Neural progenitor cell (in vitro differentiated cells): ENCODE measurements at places on chromosomes 16 and 17.

GRCh38 chr17:33680472-33680871 lies 387.4 kb upstream of the ASIC2 start:
- DNase-seq, result no peak

GRCh38 chr17:41968676-41969075 lies 2.1 kb downstream of the CNP start:
- no peak for DNase-seq

DNA sequence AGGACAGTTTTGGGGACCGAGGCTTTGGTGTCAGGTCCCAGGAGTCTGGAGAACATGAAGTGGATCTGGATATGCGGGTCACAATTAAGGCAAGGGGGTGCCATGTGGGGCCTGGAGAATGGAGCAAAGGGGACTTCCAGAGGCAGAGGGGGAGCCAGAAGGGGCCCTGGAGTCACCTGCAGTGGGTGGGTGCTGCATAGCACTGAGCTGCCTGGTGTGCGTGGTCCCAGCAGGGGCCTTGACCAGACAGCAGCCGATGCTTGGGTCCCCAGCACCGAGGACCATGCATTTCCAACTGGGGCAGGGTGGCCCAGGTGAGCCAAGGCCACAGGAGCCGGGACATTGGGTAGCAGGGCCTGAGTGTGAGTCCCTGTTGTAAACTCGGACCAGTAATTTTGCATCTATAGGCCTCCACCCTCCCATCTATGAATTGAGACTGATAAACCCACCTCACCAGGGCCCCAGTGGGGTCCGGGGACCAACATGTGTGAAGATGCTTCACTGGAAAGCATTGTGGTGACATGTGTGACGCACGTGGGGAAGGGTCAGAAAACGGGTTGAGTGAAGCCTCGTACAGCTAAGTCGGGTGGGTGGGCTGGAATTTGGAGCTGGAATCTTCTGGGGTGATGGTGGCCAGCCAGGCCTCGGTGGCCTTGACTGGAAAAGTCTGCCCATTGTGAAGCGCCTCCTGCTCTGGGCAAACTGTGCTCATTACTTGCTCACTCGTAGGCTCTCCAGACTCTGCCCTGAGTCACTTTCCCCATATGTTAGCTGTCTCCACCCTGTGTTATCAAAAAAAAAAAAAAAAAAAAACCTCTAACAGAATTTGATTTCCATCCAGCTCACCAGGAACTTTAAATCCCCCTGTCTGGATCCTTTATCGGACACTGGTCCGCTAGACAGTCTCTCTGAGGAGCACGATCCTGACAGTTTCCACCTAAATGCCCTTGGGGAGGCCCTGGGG lies 90.5 kb upstream of the ZNF469 start:
- no peak for DNase-seq

GRCh38 chr16:56625943-56626654 lies 518 bp downstream of the MT1E start:
- no peak for DNase-seq

- no peak for DNase-seq
Measured at GRCh38 chr16:11571549-11571948, 15.2 kb downstream of the LITAF start.

- no peak for DNase-seq
Measured at GRCh38 chr17:46042925-46043324, 43.9 kb downstream of the STH start.

DNA sequence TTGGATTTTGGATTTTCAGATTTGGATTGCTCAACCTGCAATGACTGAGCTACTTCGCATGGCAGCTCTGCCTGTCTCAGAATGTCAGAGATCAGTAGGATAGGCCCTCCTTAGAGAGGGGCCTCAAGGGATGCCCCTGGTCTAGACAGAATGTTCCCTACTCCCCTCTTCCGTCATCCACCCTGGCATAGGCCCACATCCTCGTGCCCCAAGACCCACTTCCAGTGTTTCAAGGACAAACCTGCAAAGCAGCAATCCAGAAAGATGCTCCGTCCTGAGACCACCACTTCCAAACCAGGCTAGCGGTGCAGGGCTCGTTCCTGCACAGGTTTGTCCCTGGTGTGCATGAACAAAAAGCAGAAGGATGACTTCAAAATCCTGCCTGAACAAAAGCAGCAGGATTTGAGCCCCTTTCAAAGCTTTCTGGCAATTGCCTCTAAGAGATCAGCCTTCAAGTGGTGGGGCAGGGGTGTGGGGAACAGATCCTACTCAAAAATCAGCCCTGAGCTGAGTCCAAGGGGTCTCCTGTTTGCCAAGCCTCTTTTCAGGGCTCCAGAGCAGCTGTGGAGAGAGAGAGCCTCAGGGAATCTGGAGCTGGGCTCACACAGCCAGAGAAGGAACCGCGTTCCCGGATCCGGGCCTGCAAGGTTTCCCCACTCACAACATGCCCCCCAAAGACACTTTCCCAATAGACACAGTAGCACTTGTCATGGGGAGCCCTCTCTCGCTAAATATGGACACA lies 121.1 kb downstream of the SOCS1 start:
- DNase-seq, result peak; percentile 31

GRCh38 chr17:19002805-19003542 lies 1.6 kb downstream of the FAM83G start:
- peak; percentile 18 for DNase-seq

GRCh38 chr17:42659079-42659931 lies at the start of gene TUBG2:
TUBG2 (plus strand) TSS chr17:42659284; CDS start chr17:42659504, 220 bp downstream.
- DNase-seq, result peak; percentile 96

GRCh38 chr16:56944954-56945839 lies 13.3 kb downstream of the HERPUD1 start:
- no peak for DNase-seq

- DNase-seq, result peak; percentile 0
Measured at GRCh38 chr17:17380145-17380925, 77.2 kb downstream of the NT5M start.

- DNase-seq, result no peak
Measured at GRCh38 chr16:89853306-89853993, 19.9 kb upstream of the TCF25 start.

DNA sequence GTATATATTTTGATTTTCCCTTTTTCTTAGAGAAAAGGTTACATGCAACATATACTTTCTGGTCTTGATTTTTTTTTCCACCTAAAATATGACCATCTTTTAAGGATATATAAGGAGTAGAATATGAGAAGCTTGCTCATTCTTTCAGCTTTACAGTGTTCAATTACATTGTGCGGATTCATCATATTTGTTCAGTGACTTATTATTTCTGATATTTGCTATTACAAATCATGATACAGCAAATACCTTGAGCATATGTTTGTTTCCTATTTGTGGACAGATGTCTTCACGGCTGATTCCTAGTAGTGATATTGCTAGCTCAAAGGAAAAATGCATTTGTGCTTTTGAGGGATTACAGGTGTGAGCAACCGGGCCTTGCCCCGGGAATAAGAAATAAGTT lies 18.1 kb downstream of the KATNIP start:
- DNase-seq, result no peak

DNA sequence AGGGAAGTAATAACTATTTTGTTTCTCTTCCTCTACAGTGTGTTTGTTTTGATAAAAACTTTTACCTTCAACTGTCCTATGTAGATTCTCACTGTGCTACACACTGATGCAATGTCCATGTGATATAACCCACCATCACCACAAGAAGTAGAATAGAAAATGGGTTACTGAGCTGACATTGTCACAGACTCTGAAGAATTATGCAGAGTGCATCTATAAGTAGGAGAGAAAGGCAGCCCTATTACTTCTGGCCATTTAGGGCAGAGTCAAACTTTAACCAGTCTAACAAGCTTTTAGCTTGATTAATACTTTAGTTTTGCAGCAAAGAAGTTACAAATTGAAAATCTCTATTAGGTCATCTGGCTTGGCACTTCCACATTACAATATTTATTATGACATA lies 354.0 kb upstream of the CDH8 start:
- DNase-seq, result no peak

- DNase-seq, result no peak
Measured at GRCh38 chr17:17152385-17152784, 53.7 kb downstream of the PLD6 start.

DNA sequence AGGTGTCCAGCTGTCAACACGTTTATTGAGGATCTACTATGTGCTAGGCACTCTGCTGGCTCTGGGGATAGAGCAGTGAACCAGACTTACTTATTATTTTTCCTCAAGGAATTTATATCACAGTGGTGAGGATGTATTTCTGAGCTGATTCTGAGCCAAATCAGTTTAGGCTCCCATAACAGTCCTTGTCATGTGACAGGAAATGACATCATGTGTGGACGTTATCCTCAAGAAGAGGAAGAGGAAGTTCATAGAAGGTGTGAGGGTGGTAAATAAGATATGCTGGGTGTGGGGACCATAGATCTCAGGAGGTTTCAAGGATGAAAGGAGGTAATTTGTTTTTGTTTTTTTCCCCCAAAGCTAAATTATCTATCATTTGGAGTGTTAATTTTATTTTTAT lies 873.5 kb upstream of the EEF2KMT start:
- DNase-seq, result no peak

DNA sequence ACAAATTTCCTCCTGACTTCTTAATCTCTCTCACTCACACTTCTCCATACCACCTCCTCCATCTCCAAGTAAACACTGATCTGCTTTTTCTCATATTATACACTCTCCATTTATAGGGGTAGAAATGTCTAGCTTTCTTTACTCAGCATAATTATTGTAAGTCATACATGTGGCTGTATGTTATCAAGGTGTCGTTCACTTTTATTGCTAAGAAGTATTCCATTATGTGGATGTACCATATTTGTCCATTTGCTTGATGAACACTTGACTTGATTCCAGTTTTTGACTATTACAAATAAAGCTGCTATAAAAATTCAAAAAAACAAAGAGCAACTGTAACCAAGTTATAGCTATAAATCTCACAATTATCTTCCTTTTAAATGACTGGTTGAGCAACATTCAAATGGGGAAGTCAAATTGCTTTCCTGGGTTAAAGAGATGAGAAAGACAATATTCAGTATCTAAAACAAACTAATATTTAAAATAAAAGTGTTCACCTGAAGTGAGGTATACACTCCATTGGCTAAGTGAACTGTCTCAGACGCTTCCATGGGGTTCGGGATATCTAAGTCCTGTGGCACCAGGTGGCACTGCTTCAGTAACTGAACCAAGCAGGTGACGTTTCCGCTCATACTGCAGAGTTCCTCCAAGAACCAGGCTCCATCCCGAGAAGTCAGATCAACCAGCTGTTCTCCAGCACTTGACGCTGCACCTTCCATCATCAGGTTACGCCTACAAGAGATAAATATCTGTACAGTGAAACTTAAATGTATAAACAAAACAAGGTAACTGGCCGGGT lies 32.6 kb upstream of the ARL6IP1 start:
- DNase-seq, result no peak

DNA sequence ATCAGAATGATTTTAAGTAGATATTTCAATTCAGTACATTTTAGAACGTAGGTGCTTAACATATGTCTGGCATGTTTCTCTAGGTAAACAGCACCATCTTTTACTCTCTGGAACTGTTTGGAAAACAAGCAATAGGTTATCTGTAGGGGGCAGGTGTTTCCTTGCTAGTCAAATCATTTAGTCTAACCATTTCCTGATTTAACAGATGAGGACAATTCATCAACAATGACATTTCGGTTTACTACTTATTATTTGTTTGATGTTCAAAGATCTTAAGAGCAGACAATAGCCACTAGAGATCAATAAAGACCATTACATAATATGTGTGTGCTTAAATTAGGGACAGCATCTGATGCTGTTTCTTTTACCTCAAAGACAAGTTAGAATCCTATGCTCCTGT lies 173.1 kb downstream of the CEP112 start:
- no peak for DNase-seq

GRCh38 chr17:34703533-34703932 lies 124.2 kb downstream of the TMEM132E start:
- DNase-seq, result peak; percentile 96

DNA sequence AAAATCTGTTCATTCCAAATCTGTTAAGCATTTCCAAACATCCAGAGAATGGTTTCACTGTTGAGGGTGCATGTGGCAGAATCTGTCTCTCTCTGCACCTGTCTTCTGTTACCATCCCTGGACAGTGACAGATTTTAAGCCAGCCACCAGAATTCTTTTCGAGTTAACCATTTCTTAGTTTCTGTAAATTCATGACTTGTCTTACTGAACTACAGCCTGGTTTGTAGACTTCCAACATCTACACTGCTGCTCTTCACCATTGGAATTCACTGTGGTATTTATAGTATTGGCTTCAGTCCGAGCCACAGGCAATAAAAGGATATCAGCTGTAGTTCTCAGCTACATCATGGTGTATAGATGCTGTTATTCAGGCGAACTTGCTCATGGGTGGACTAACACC lies 47.6 kb downstream of the GOSR1 start:
- DNase-seq, result no peak

DNA sequence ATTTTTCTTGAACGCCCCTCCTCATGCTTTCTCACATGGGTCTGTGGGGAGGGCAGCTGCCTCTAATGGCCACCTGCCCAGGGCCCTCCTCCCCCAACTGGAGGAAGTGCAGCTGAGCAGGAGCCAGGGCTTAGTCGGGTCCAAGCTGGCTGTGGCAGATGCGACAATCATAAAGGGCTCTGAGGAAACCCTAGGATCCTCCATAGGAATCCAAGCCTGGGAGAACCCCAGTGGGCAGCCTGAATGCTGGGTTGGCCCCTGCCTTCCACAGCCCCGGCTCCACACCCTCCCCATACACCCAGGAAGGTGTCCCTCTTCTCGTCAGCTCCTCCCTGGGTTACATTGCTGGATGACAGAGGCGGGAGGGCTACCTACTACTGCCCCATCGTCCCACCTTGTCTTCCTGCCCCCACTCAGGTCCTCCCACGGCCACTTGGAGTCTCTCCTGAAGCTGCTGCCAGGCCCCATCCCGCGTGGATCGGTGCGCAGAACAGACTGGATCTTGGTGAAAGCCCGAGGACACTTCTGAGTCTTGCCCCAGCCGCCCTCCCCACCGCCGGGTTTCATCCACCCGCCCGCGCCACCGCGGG lies 15.6 kb upstream of the CBFB start:
- no peak for DNase-seq

- no peak for DNase-seq
Measured at GRCh38 chr16:75732871-75733270, 6.6 kb upstream of the CPHXL start.

DNA sequence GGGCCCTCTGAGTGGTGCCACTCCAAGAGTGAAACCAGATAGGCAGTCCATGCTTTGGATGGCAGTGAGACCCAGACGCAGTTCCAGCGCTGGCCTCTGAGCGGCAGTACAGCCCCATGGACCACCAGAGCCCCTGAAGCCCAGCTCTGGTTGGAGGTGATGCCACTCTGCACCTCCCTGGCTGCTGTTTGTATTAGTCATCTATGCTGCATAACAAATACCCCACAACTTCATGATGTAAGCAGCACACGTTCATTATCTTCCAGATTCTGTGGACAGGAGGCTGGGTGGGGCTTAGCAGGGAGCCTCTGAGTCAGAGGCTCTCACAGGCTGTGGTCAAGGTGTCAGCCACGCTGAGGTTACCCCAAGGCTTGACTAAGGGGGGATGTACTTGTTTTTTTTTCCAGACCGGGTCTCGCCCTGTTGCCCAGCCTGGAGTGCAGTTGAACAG lies 5.1 kb upstream of the NME4 start:
- DNase-seq, result peak; percentile 75

DNA sequence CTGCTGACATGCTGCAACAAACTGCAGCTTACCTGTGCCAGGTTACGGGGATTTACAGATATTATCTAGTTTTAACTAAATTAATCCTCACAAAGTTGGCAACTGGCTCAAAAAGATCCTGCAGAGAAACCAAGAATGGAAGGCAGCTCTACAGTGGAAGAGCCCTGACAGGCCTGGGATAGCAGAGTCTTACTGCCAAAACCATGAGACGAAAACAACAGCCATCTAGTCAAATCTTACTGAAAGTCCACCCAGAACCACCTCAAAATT lies 8.1 kb downstream of the USP36 start:
- DNase-seq, result no peak
